Activated T-cell treated with anti-CD3 and anti-CD28 coated beads, Interleukin-2, amount 50 U/mL, for 1 hour (primary cell): ENCODE measurements at places on chromosomes 2 and 18.

- peak; percentile 1 for DNase-seq
These were observed 46.7 kb downstream of the SMAD7 start for GRCh38 chr18:48904091-48904490.

- DNase-seq: no peak
These were observed 77.1 kb upstream of the SLC39A10 start for GRCh38 chr2:195579776-195580555.

DNA sequence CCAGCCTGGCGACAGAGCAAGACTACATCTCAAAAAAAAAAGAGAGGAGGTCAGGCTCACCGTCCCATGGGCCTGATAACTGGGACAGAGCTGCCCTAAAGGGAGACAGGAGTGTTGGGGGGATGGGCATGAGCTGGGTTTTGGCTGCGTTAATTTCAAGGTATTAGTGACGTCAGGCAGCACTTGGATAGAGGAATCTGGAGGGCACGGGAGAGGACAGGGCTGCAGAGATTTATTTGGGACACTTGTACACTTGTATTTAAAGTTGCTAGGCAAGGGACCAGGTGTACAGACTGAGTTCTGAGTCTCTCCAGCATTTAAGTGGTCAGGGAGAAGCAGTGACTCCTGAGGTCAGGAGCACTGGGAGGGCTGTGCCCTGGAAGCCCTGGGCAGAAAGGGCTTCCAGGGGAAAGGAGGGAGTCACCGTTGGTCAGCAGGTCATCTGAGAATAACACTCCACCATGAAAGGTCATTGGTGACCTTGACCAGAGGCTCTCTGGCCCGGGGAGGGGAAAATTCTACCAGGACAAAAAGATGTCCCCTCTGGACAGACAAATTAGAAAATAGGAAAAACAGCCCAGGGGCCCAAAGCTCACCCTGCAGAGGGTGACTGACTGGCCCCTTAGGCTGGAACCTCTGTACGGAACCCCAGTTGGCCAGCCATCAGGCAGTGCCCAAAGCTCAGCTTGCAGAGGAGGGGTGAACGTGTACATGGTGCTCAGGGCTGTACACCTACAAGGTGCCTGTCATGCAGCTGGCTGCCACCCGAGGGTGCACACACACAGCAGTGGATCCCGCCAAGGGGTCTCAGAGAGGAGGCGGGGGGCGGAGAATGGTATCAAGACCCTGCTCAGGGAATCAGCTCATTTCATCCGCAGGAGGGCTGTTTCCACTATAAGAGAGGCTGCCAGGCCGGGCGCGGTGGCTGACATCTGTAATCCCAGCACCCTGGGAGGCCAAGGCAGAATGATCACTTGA lies 23.0 kb upstream of the CNNM3 start:
- DNase-seq: no peak

DNA sequence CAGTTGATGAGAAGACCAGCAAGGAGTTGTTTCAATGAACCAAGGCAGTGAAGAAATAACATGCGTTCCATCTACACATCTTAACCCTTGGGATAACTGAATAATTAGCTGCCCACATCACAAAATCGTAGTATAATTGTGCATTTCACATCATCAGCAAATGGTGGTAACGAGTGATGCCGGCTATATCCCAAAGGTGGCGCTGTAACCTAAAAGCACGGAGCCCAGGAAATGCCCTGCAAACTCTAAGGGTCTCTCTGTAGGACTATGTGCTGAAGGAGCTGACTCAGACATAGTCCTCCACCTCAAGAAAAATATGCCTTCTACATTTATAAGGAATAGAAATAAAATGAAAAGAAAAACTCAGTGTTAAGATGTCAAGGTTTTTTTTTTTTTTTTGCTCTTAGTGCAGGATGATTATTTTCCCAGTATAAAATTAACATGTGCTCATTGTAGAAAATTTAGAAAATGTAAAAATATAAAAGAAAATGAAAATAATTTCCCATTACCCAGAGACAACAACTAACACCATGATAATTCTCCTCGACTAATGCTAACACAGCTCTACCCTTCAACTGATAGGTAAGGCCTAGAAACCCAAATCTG lies 23.1 kb upstream of the DSG3 start:
- no peak for DNase-seq

DNA sequence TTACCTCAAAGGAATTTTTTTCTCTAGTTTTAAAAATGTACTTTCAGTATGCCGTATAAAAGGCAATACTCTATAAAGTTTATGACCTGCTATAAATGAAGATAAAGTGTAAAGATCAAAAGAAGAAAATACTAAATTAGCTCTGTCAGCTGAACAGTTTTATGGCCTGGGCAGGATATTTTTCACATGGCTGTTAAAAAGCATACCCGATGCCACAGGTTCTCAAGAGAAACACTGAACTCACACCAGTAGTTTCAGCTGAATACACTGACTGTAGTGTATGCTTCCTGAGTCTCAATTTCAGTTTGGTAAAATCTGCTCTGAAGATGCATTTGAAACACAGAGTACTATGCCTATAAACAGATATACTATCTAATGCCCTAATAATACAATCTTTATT lies 126.0 kb downstream of the PIGN start:
- DNase-seq: no peak

GRCh38 chr18:74868461-74868860 lies 270.8 kb downstream of the ZNF407 start:
- DNase-seq: no peak
